Keratinocyte (primary cell): ENCODE measurements at places on chromosomes 3 and 15.

DNA sequence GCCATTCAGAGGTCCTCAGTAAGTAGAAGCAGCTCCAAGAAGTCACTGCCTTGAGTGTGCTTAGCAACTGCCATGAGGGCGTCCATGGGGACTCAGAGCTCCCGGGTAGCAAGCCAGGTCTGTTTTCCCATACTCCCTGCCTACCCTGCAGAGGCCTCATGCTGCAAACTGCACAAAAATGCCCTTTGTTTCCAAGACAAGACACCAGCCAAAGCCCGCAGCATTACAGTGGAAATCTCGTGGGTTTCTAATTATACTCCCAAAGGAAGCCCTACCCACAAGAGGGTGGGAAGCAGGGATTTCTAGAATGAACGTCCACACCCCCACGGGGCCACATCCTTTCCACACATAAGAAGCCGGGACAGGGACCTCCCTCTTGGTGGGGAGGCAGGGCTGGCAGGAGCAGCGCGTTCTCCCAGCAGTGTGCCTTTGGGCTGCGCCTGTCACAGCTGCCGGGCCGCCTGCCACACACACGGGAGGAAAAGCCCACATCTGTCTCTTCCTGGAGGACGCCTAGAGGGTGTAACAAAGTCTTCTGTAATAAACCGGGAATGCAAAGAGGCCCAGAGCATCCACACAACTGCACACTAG, 31.1 kb downstream of the FAM174B start:
- no peak for DNase-seq

GRCh38 chr15:88191812-88192165, 64.8 kb downstream of the NTRK3 start:
- no peak for DNase-seq

GRCh38 chr15:91884606-91885005, 31.1 kb downstream of the SLCO3A1 start:
- DNase-seq, result no peak

GRCh38 chr15:100614336-100614735, 11.9 kb downstream of the ASB7 start:
- DNase-seq, result no peak

DNA sequence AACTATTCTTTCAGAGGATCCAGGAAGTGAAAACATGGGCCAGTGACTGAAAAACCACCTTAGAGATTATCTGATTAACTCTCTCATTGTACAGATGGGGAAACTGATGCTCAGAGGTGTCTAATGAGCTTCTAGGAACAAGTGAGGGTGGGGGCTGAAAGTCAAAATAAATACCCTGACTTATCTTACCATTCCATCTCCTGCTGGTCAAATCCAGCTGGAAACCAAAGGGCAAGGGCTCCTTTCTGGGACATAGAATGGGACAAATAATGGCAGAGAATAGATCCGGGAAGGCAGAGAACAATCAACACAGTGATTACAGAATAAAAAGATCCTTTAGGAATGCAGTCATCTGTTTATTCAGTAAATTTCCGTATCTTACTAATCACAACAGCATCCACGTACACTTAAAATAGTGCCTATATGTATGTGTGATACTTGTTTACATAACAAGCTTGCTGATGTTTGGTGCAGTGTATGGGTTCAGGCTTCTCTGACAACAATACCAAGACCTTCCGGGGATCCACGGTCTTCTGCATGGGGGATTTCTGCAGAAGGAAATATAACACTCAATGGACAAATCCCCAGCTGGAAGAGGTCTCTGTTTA, 173.2 kb downstream of the THSD4 start:
- DNase-seq, result no peak

DNA sequence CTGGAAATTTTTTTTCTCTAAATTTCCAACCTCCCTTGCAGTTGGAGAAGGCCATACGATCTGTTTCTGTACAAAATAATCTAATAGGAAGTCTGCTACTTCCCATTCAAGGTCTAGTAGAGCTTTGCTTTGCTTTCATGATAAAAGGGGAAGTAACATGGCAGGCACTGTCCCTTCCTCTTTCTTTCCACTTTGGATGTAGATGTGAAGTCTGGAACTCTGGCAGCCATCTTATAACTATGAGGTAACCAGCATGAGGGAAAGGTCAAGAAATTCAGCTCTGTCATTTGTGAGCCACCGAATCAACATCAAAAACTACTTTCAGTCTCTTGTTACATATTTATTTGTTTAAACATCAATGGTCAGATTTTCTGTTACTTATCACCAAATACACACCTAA, 156.3 kb downstream of the MTHFS start:
- no peak for DNase-seq

- no peak for DNase-seq
These were observed 5.9 kb upstream of the MUC4 start for GRCh38 chr3:195817578-195818135.

DNA sequence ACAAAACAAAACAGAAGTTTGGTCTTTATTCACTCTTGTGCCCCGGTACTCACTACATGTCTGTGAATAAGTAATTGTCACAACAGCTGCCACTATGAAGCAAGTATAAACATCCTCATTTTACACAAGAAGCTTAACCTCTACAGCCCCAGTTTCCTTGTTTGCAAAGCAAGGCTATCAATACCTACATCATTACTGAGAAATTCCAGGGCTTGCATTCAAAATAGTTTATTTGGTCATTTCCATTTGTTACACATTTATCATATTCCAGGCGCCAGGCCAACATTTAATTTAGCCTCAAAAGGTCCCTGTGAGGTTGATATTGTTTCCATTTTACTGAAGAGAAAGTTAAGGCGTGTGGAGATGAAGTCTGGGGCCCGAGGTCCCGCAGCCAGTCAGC, 161.4 kb upstream of the LRTM1 start:
- no peak for DNase-seq

DNA sequence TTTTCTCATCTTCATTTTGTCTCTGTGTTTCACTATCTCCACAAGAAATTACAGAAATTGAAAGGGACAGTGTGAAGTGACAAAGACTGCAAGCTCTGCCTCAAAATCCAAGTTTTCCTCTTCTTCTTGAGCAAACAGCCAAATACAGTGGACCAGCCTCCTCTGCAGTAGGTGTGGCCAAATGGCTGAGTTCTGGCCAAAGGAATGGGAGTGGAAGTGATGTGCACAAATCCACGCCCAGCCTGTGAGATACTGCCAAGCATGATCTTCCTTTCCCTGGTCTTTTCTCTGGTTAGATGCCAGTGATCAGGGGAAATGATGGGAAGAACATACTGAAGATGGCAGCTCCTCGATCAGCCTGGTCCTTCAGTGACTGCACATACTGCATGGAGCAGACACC, 111.0 kb upstream of the CPNE4 start:
- DNase-seq, result no peak

DNA sequence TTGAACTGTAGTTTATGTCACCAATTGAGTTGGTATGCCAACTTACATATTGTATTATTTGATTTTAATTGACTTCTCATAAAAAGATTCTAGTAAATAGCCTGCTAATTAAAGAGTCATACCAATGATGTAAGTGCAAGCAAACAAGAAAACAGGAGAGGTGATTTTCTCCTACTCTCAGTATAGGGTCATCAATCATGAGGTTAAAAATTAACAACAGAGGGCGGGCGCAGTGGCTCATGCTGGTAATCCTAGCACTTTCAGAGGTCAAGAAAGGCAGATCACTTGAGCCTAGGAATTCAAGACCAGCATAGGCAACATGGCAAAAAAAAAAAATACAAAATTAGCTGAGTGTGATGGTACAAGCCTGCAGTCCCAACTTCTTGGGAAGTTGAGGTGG, 108.7 kb downstream of the MYO9A start:
- DNase-seq, result no peak

DNA sequence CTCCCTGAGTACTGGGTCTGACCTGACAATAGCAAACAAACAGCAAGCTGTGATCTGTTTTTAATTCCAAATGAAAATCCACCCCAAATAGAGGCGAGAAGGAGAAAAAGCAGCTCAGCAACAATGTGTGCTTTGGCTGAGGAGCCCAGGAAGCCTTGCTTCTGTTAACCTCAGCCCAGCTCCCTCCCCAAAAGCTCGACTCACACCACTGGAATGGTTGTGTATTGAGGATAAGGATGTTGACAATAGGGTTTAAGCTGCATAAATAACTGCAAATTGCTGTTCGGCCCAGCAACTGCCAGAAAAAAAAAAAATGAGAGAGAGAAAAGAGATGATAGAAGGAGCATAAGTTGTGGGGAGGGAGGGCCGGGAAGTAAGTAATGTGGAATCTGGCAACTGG, 104.0 kb upstream of the TBC1D5 start:
- DNase-seq, result no peak

- DNase-seq, result no peak
These were observed 336.9 kb downstream of the SLC9A9 start for GRCh38 chr3:143511174-143511879.

GRCh38 chr3:57972531-57973111, 35.6 kb upstream of the FLNB start:
- no peak for DNase-seq

DNA sequence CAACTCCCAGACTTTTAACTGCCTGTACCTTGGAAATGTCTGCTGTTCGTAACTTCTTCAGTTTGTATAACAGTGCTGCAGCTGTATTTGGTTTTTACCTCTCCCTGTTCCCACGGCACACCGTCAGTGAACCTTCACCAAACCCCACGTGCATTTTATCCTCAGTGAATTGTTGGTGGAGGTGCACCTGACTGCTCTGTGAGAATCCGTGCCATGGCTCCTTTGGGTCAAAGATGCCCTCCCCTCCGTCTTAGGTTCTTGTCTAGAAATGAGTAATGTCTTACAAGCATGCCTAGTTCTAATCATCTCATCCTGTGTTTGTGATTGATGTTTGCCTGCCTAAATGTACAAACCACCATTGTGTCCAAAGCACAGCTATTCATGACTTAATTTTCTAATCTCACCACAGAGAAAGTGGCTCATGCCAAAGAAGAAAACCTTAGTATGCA, 28.2 kb downstream of the TPM1 start:
- no peak for DNase-seq

- DNase-seq, result no peak
These were observed 25.5 kb upstream of the NUDT16 start for GRCh38 chr3:131356006-131356595.

DNA sequence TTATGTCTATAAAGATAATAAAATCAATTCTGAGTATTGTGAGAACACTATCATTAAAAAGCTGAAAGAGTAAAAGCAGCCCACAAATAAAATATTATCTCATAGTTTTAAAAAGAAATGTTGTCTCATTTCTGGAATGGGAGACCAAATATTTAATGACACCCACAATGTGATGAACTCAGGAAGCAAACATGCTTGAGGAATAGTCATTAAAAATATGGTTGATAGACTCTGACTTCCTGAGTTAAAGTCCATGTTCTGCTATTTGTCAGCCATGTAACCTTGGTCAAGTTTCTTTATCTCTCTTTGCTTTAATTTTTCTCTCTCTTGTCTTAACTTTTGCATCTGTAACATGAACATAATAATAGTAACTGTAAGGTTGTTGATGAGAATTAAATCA, 35.5 kb upstream of the CHMP2B start:
- DNase-seq, result no peak

DNA sequence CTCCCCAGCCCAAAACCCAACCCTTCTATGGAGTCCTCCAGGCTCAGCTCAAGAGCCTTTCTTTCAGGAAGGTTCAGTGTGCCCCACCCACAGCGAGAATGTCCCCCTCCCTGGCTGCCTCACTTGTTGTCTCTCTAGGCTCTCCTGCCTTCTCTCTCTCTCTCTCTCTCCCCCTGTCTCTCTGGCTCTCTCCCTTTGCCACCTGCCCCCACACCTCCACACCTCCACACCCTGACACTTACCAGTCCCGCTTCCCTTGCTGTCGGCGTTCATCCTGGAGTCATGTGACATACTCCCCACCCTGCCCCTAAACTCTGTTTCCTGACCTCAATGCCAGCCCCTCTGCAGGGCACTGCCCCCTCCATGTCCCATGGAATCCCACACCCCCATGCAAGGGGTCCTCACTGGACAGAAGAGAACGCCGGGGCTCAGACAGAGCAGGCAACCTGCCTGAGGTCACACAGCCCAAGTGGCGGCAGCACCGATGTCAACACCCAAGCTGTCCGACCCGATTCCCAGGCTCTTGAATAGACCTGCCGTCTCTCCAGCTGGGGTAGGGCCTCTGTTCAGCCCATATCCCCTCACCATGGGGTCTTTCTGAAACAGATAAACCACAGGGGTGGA, 28.5 kb upstream of the SLC6A6 start:
- no peak for DNase-seq

DNA sequence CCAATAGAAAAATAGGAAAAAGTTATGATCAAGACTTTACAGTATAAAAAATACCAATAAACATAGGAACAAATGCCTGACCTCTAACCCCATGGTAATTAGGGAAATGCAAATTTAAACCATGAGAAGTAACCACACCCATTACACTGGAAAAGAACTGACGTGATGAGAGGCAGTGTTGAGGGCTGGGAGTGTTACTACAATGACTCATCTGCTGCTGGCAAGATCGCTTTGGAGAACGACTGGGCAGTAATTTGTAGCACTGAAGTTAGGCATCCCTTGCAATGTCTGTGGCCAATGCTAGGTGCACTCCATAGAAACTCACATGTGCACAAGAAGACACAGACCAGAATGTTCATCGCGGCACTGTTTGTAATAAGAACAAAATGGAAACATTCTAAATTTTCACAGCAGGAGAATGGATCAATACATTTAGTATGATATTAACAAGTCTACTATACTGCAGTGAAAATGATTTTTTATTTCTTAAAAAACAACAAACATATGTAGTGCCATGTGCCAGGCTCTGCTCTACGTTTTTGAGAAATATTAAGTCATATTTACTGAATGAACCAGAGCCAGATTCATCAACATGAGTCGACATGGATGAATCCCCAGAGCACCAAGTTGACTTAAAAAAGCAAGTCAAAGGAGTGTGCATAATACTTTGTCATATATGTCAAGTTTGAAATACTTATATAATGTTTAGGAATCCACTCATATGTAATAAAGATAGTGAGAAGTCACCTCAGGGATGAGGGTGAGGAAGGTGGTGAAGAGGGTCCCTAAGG, 37.6 kb upstream of the EPHB3 start:
- DNase-seq, result no peak

- no peak for DNase-seq
These were observed 506.5 kb upstream of the TBL1XR1 start for GRCh38 chr3:177703788-177704187.

- DNase-seq, result no peak
These were observed 76.5 kb downstream of the HMG20A start for GRCh38 chr15:77497110-77497737.

DNA sequence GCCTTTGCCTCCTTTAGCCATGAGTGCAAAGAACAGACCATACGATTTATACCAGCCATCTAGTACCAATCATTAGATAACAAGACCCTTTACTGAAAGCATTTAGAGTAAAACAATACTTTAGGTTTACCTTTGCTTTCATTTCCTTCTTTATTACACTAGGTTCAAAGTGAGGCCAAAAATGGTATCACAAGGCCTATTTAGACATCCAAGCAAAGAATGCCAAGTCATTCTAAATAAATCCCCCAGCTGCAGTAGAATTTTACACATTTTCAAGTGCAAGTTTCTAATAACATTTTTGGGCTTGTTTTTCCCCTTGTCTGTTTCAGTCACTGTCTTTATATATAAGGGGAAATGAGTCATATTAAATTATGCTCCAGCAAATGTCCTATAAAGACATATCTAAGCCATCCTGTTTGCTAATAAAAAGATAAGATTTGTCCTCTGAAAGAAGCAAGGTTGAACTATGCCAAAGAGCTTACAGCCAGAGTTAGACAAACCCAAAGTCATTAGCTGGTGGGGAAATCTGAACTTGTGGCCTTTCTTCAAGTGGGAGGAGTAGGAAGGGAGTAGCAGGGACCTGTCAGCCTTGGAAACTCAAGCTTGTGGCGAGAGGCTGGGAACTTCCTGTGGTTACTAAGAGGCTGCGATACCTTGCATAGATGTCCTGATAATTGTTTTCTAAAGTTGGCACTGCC, 232.7 kb downstream of the MECOM start:
- DNase-seq, result peak; percentile 2

GRCh38 chr3:190494907-190495306, 19.0 kb upstream of the IL1RAP start:
- DNase-seq, result no peak
